ENCODE measurements at places on chromosomes 3 and 15. TPM values are rescaled to one million over a fixed set of nuclear protein-coding genes. Genes with fewer than 3 reads are reported as not detected.

The FBXO40 gene
- not detected for total RNA-seq

The TAGLN3 gene
- total RNA-seq, result 0.98 TPM

The HYKK gene
- 6.1 TPM for total RNA-seq

The CSNK1G1 gene
- total RNA-seq, result 28.8 TPM

The CHRFAM7A gene
- not detected for total RNA-seq

DNA sequence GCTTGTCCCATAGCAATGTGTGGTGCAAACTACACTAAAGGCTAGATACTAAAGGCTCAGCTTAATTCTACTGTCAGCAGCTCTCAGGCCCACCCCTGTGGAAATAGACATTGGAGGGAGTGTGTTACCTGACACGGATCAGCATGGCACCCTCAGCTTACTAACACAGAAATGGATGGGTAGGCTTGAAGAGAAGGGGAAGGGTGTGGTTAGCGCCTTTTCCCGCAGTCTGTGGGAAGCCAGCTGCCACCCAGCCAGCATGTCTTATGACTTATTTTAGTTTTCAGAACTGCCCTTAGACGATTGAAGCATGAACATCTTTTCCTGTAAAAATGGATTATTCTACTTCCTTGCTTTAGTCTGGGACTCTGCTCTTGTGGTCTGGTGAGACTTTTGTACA is 25.8 kb upstream of the ADPGK start:
- no peak for DNase-seq

- DNase-seq, result no peak
These were observed 72.5 kb downstream of the TNFAIP8L3 start for GRCh38 chr15:51022206-51022605.

DNA sequence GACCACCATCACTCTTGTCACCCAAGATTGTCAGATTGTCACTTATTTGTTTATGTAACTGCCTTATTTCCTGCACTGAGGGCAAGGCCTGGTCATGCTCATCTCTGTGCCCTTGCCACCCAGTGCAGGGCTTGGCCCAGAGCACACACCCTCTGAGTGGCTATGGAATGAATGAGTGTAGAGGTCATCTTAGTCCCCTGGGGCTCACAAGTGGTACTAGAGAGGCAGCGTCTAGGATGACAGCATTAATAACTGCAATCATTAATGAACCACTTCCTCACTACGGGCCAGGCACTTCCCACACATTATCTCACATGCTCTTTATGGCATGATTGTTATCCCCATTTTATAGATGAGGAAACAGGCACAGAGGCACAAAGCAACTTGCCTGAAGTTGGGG is 117.0 kb downstream of the SMAD6 start:
- DNase-seq, result peak; percentile 57

DNA sequence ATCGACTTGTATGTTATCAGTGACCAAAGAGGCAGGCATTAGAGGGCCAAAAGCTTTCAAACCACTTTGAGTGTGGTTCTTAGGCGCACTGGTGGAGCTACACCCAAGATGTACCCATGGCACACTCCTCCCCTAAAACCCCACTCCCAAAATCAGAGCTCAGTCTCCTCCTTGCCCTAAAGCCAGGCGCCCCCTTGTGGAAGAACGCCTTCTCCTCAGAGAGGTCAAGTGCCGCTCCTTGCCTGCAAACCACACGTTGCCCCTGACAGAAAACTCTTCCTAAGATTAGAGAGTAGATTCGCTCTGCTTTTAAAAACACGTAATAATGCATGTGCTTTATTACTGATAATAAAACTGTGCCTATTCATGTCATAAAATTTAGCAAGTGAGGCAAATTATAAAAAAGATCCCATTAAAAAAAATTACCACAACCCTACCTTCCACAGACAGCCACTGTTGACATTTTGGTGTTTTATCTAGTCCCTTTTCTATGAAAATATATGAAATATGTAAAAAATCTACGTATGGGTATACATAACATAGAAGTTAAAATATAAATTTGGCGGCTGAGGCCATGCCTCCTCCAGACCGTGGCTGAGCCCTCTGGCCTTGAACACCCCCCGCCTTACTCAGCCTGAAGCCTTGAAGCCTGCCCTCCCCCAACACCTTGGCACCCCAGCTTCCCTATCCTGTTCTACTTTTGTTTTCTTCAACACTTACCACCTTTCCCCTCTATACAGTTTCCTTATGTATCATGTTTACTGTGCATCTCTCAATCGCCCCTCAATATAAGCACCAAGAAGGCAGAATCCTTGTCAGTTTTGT is 33.5 kb downstream of the BCL2L10 start:
- peak; percentile 83 for DNase-seq

- DNase-seq, result no peak
These were observed 537.3 kb downstream of the OCA2 start for GRCh38 chr15:27561816-27562215.

DNA sequence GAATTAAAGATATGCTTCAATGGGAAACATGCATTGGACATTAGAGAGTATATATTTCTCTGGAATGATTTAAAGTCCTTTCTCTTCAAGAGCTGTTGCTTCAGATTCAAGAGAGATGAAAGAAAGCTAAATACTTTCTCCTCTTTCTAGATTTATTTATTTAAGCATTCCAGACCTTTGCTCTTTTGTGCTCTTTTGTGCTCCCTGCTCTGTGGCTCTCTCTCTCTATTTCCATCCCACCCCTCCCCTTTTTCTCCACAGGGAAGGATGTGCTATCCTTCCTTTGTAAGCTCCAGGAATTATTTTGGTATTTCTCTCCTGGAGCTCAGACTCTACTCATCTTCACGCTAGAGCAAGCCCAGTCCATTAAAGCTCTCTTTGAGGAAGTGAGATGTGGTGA is 871.9 kb upstream of the GBE1 start:
- DNase-seq, result no peak

DNA sequence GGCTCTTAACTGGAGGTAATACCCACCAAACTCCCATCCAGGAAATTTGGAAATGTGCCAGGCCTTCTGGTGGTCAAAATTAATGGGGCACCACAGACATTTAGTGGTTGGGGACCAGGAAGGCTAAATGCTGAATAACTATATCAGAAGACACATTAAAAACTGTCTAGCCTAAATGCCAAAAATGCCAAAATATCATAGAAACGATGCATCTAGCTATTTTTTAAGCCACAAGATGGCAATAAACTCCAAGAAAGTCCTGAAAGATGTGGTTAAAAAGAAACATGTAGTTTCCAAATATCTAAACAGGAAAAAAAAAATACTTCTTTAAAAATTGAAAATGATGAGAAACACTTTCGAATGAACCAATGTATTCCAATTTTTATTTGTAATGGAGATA is 19.9 kb downstream of the CCDC14 start:
- DNase-seq, result no peak

DNA sequence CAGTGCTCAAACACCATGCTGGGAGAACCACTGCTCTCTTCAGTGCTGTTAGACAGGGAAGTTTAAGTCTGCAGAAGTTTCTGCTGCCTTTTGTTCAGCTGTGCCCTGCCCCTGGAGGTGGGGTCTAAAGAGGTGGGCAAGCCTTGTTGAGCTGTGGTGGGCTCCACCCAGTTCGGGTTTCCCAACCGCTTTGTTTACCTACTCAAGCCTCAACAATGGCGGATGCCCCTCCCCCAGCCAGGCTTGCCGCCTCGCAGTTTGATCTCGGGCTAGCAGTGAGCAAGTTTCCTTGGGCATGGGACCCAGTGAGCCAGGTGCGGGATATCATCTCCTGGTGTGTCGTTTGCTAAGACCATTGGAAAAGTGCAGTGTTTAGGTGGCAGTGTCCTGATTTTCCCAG is 670.2 kb upstream of the ALCAM start:
- DNase-seq, result no peak

- no peak for DNase-seq
These were observed 55.5 kb upstream of the LRRN1 start for GRCh38 chr3:3743754-3744153.

GRCh38 chr3:62574266-62574898 is 201.0 kb upstream of the FEZF2 start:
- DNase-seq, result no peak

GRCh38 chr3:188581792-188582191 is 427.8 kb downstream of the LPP start:
- DNase-seq, result no peak

DNA sequence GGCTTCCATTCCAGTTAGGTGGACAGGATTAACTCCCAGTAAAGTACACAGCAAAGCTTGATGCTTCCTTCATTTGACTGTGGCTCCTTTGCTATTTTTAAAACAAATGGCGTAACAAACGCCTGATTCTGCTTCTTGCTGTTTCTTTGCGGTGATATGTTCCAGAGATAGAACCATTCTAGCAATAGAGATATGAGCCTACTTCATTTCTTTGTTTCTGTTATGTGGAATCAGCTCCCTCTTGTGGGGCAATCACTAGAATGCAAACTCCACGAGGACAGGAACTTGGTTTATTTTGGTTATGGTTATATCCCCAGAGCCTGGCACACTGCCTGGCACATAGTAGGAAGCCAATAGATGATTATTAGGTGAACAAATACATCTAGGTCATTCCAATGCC is 122.6 kb upstream of the SLC6A11 start:
- DNase-seq, result no peak

DNA sequence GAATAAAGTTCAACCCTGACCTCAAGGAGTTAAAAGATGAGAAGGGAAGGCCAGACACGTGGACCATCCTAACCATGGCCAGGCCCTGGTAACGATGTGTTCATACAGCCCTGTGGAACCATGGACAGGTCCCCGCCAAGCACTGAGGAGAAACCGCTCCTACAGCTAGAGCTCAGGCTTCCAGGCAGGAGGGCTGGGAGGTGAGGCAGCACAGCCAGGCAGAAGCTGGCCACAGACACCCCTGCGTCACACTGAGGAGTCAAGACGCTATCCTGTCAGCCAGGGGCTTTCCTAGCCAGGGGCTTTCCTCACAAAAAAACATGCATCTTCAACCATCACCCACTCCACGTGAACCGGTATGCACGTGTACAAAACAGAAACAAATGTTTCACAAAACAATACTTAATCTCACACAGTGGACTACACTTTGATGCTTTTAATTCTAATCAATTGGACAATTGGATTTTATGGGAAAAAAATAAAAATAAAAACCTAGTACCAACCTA is 73.2 kb downstream of the TBC1D2B start:
- no peak for DNase-seq

Measured in suprapubic skin (tissue), 4 donors.